HuH-7.5 (cell line): ENCODE measurements at places on chromosomes 1 and 21.

- peak; percentile 79 for DNase-seq
These were observed 24.1 kb downstream of the ETNK2 start for GRCh38 chr1:204127597-204128242.

- no peak for DNase-seq
These were observed 59.3 kb upstream of the B3GALNT2 start for GRCh38 chr1:235563513-235564061.

GRCh38 chr1:54329312-54330003 is 76.7 kb downstream of the SSBP3 start:
- no peak for DNase-seq

DNA sequence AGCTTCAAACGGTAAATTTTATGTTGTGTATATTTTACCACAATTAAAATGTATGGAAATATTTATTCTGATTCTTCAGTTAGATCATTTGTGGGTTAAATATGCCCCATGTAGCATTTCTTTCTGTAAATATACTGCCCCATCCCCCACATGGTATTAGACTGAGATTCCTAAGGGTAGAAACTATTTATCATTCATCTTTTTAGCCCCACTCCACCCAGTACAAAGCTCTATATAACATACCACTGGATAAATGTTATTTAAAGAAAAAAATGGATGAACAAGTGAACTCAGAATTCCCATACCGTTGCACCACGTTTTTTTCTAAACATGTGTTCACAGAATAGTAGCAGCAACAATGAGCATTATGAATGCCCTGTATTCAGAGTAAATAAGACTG is 234.0 kb upstream of the IRF2BP2 start:
- no peak for DNase-seq

DNA sequence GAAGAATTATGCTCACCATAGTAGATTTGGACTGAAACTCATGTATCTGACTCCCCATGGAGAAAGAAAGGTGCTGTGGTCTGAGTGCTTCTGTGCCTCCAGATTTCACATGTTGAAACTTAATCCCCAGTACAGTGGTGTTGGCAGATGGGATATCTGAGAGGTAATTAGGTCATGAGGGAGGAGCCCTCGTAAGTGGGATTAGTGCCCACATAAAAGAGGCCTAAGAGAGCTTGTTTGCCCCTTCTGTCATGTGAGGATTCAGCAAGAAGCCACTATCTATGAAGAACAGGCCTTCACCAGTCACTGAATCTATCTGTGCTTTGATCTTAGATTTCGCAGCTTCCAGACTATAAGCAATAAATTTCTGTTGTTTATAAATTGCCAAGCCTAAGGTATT is 150.1 kb downstream of the PLPP3 start:
- no peak for DNase-seq

DNA sequence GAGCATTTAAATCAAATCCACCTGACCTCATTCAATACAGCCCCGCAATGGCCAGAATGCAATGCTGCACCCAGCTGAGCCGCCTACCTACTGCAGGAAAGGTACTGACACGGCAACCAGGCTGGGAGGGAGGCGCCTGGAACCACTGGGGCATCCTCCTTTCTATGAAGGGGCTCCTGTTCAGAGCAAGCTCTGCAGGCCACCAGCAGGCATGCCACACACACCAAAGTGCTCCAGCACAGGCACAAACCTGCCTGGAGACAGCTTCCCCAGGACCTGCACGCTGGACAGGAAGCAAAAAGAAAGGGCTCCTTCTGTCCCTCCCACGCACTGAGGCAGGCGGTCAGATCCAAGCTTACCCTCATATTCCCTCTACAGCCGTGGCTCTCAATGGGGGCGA is 21.2 kb downstream of the CTNNBIP1 start:
- DNase-seq, result no peak

DNA sequence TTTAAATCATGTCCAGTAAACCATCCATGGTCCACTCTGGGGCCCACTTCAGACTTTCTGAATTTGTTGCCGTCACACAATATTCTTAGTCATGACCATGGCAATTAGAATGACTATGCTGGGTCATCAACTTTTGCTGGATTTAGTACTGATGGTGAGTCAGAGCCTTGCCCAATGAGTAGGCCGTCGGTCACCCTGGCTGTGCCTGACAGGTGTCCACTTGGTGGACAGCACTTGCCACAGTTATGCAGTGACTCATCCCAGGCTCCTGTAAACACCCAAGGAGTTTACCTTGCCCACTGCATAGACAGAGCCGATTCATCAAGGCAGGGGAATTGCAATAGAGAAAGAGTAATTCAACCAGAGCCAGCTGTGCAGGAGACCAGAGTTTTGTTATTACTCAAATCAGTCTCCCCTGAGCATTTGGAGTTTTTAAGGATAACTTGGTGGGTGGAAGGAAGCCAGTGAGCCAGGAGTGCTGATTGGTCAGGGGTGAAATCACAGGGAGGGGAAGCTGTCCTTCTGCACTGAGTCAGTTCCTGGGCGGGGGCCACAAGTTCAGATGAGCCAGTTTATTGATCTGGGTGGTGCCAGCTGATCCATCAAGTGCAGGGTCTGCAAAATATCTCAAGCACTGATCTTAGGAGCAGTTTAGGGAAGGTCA is 333.8 kb downstream of the PTPRU start:
- no peak for DNase-seq
